Myocyte (in vitro differentiated cells): ENCODE measurements at places on chromosomes 13 and 19. TPM values are rescaled to one million over a fixed set of nuclear protein-coding genes. Genes with fewer than 3 reads are reported as not detected.

DNA sequence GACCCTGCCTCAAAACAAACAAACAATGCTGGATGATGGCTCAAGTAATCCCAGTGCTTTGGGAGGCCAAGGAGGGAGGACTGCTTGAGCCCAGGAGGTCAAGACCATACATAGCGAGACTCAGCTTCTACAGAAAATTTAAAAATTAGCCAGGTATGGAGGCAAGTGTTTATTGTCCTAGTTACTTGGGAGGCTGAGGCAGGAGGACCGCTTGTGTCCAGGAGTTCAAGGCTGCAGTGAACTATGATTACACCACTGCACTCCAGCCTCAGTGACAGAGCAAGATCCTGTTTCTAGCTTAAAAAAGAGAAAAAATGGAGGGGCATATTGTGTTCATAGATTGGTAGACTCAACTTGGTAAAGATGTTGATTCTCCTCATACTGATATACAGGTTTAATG, 36.2 kb downstream of the KPNA3 start:
- no peak for DNase-seq

DNA sequence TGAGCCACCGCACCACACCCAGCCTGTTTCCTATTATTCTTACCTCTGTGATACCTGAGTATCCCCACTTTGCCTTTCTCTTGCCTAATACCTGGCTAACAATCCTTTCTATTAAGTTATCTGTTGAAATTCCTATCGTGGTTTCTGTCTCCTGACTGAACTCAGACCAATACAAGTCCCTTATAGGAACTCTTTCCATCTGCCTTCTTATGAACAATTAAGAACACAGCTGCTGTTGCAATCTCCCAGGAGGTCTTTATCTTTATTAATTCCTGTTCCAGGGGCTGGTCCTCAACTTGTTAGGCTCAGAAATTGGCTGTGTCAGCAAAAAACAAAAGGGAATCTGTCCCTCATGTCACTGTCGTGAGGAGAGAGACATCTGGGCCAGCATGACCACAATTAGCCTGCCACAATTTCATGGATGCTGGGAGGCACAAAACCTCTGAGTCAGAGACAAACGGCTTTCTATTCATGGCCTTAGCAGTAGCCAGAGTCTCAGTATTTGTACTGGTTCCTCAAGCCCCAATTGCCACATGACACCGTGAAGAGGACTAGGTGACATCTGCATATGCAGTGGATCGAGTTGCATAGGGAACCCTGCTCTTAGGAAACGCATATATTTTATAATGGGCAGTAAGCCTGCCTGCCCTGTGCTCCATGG, 58.2 kb downstream of the NUFIP1 start:
- DNase-seq, result peak; percentile 94

DNA sequence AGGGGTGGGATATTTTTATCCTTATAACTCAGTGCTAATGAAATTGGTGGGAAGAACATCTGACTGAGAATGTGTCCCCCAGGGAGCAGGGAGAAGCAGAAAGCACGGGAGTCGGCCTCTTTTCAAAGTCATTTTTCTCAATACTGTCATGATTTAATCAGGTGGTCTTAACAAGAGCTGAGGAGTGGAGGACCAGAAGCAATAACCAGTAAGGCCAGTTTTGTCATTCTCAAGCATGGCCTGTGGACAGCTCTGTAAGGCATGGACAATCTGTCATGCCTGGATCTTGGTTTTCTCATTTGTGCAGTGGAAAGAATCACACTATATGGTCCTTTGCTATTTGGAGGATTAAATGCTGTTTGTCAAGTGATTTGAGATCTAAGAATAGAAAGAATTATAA, 99.7 kb downstream of the TNFSF11 start:
- no peak for DNase-seq

GRCh38 chr19:11198769-11199424, 1.6 kb upstream of the KANK2 start:
- no peak for DNase-seq

Gene SHISA7
- total RNA-seq, result not detected in 2 replicates

- DNase-seq, result no peak
Observed at GRCh38 chr13:23627410-23627809, 57.2 kb downstream of the TNFRSF19 start.

DNA sequence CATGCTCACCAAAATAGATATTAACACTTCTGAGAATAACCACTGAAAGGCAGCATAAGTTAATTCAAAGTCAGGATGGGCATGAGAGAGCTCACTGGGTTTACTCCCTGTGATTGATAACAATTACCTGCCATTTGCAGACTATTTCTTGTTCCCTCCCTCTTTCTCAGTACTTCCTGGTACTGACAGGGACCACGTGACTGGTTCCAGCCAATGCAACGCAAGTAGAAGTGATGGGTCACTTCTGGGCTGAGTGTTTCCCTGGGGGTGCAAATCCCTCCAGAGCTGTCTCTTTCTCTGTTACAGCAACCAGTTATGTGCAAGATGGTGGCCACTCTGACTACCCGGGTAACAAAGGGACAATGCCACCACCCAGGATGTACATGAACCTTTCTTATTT, 118.8 kb downstream of the EFNB2 start:
- DNase-seq, result no peak

DNA sequence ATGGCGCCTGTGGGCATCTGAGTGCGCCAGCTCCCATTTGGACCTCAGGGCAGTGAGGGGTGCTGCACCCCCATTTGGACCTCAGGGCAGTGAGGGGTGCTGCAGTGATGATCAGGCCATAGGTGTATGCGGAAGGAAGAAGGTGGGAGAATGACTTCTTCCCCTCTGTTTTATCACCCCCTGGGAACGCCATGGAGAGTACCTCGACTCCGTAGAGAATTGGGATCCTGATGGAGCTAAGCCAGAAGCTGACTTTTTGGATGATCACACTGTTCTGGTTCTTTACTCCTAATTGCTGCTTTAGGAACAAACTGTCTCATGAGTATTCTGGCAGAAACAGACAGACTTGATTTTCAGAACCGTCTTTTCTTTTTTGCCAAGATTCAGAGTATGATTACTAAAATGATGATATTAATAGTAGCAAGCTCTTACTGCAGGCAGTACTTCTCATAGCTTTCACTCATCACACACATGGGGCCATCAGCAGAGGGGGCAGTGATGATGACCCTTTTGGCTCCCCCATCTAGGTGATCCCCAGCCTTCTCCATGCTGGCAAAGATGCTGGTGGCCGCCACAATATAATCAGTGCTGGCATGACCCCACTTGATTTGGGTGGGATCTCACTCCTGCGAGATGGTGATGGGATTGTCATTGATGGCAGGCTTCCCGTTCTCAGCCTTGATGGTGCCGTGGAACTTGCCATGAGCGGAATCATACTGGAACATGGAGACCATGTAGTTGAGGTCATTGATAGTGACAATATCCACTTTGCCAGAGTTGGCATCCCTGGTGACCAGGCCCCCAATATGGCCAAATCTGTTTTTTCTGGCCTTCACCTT, 10.3 kb upstream of the UBAC2 start:
- DNase-seq, result no peak

DNA sequence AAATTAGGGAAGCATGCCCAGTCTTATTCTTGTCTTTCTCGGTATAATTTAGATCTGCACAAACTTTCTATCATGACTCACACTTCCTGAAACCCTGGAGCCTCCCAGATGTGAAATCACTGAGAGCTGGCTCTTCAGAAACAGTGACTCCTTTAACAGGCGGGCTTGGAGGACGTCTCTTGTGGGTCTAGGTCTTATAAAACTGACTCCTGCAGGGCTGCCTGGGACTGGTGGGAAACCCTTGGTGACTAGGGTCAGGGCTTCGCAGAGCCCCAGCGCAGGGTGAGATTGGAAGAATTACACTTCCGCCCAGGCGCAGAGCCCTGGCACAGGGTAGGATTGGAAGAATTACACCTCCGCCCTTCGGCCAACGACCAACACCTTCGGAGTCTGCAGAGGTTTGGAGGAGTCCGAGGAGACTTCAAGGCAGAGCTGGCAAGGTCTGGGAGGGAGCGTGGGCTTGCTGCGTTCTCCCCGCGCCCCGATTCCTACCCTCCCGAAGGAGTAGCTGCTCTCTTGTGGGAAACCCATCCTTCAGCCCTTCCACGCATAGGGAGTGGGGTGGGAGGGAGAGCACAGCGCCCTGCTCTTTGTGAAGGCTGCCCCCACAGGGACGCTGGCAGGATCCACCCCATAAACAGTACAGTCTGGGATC, 43.4 kb upstream of the MAP3K10 start:
- DNase-seq, result peak; percentile 51

DNA sequence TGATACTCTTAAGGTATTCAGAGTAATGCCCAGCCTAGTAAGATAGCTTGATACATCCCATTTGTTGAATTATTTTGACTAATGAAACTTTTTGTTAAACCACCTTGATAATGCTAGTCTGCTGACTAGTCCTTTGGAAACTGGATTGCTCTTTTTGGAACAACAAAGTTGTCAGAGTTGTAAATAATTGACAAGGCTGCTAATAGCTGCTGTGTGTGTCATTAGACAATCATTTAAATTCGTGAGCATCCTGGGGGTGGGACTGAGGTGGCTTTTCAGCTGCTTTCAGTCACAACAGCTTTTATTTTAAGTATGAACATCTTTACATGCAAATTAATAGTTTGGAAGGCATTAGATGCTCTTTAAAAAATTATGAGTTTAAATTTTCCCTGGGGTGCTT, 153.5 kb downstream of the HS6ST3 start:
- DNase-seq, result no peak

Gene SMIM24
- total RNA-seq, result not detected in 2 replicates

DNA sequence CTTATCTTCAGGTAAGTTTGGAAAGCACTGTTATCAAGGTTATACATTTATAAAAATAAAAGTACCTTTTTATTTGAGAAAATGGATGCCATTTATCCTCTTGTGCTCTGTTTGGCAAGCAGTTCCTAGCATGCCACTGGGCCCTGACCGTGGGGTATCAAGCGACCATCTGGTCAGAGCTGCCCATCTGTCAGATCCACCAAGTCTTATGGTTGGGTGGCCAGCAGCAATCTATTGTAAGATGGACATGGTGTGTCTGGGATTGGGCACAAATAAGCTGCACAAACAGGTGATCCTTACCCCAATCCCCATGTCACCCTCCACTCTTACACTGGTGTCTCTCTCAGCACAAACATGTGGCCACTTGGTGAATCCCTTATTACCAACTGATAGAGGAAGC, 178.5 kb downstream of the DLEU7 start:
- no peak for DNase-seq

GRCh38 chr19:46373491-46374359, 26.8 kb downstream of the PPP5C start:
- DNase-seq, result peak; percentile 93

- DNase-seq, result peak; percentile 87
Observed at GRCh38 chr13:30421093-30422053, 920 bp upstream of the UBE2L5 start.

Gene PCDH20
- not detected in 2 replicates for total RNA-seq

DNA sequence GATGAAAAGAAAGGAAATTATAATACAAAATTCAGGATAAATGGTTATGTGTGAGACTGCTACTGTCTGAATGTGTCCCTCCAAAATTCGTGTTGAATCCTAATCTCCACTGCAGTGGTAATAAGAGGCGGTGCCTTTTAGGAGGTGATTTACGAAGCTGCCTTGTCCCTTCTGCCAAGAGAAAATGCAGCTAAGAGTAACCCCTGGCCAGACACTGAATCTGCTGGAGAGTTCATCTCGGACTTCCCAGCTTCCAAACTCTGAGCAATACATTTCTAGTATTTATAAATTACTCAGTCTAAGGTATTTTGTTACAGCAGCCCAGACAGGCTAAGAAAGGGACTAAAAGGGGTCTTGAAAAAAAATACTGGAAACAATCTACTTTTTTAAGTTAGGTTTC, 152.6 kb downstream of the KLF12 start:
- DNase-seq, result no peak

Gene ADAT3
- 4.7 and 5.0 TPM in 2 replicates for total RNA-seq

GRCh38 chr13:52405767-52406494, at the start of gene THSD1:
TSS of gene THSD1 (minus strand) at chr13:52406172. CDS start at chr13:52402600, 3,572 bp downstream.
- DNase-seq, result peak; percentile 81

Gene RNF225
- total RNA-seq, result not detected in 2 replicates

Gene ZNF540
- 0.68 and 1.3 TPM in 2 replicates for total RNA-seq

Gene CEACAM4
- total RNA-seq, result not detected in 2 replicates

GRCh38 chr13:91313103-91313502, 34.4 kb upstream of the MIR17HG start:
- DNase-seq, result peak; percentile 53

Gene TNFSF9
- total RNA-seq, result 1.7 and 7.2 TPM in 2 replicates

GRCh38 chr13:111577208-111577828, 256.9 kb downstream of the TEX29 start:
- DNase-seq, result no peak

- DNase-seq, result no peak
Observed at GRCh38 chr13:25422153-25422552, 50.4 kb downstream of the ATP8A2 start.
